Spleen (tissue), 13 donors: ENCODE measurements at places on chromosomes 16 and 17.
A peak's percentile ranks its signal among the peaks of the same experiment; 100 is the strongest.

DNA sequence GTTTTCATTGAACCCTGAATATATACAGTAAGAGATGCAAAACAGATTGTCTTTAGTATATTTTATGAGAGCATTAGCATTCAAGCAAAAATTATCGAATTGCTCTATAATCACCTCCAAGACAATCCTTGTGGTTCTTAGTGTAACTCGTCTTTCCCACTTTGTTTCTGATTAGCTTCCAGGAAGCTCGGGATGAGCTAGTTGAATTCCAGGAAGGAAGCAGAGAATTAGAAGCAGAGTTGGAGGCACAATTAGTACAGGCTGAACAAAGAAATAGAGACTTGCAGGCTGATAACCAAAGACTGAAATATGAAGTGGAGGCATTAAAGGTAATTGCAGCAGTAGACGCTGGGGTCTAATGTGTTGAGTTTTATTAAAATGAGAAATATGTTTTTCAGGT, 9.9 kb downstream of the NDEL1 start:
- no peak for DNase-seq

DNA sequence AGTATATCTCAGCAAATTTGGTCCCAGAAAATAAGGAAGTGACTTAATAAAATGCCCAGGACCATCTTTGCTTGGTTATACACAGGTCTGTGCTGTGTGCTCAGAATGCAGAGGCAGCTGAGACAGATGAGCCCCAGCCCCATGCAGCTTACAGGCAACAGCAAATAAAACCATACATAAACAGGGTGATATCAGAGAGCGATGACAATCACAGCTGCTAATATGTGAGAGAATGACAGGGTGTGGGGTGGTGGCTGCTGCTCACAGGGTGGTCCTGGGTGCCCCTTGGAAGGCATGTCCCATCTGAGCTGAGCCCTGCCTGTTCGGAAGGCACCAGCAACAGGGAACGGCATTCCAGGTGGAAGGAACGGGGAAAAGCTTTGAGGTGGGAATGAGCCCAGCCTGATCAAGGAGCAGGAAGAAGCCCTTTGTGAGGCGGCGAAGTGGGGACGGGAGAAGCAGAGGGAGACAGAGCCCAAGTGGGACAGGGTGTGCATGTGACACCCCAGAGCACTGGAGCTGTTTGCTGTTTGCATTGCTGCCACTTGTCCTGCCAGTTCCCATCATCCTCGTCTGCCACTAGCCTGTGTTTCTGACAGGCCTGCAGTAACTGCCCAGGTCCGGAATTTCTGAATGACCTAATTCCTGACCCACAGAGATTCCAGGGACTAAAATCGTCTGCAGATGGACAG, 150.5 kb downstream of the KATNIP start:
- DNase-seq, result peak; percentile 36

DNA sequence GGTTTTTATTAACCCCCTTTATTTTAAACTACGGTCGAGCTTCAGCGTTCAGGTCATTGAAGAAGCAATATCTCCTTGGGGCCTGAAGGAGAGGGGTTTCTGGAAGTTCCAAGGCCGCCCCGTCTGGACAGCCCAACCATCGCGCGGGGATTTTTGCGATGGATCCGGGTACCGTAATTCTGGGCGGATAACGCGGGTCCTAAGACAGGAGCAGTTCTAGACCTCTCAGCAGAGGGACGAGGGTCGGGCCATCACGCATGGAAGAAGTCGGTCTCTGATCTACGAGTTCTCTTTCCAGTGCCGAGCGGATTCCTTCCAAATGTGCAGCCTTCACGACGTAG, 3.6 kb downstream of the BORCS6 start:
- no peak for DNase-seq

DNA sequence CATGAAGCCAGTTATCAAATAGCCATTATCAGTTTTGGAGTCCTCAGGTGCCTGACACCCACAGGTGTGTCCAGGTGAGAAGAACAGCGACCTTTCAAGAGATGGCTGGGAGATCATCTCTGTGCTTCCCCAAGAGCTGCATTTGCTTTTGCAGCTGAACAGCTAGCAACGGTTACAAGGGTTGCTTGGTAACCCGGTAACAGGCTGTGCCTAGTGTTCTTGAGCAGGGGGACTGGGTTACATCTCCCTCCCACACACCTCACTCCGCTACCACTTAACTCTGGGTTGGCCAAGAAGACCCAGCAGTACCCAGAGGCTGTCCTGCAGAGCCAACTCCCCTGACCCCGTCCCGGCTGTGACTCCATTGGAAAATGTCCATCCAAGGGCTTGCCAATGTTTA, 147.0 kb downstream of the SLC39A11 start:
- no peak for DNase-seq

DNA sequence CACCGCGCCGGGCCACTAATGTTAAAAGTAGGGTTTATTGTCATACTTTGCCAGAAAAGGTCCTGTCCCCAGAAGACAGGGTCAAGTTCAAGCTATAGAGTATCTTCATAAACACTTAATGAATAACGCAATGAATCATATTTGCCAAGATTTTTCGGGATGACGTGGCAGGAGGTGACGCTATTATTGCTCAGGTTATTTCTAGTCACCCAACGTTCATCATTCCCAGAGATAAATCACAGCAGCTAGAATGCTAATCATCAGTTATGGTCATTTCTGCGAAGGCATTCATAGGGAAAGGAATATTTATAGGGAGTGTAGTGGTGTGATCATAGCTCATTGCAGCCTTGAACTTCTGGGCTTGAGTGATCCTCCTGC, 2.0 kb downstream of the TMC5 start:
- DNase-seq, result no peak

GRCh38 chr17:2957631-2958286, 105.6 kb downstream of the OR1D5 start:
- peak; percentile 18 for DNase-seq

GRCh38 chr17:5120036-5120435, 4.2 kb downstream of the USP6 start:
- DNase-seq, result no peak

DNA sequence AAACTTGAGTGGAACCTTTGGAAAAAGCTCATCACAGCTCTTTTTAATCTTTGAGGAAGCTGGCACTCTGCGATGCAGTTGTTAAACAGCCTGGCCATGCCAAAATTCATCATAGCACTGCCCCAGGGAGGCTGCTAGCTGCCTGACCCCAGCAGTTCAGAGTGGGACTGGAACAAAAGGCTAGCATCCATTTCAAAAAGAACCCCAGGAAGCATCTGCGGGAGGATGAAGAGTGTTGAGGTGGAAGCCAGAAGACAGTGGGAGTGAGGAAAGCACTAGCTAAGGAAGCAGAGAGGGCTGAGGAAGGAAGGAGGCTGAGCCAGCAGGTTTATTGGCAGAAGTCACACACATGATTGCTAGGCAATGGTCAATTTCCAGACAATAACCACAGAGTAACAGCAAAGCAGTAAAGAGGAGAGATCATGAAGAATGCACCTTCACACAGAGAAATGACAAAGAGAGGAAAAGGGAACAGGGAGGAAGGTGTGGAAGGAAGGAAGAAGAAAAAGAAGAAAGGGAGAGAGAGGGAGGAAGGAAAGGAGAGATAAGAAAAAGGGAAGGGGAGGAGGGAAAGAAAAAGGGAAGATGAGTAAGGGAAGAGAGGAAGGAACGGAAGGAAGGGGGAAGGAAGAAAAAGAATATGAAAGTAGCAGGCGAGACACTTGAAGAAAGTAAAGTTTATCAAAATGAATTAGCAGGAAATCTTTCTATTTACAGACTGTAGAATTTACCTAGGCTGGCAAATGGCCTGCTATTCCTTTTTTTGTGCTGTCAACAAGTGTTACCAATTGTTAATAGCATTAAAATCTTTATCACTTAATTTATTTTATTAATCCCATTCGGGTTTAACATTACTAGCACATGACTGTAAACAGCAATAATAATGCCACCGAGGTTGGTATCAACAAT, 270.0 kb upstream of the PSMD7 start:
- no peak for DNase-seq

- DNase-seq, result no peak
These were observed 92.4 kb downstream of the DNAH9 start for GRCh38 chr17:11690681-11691080.

DNA sequence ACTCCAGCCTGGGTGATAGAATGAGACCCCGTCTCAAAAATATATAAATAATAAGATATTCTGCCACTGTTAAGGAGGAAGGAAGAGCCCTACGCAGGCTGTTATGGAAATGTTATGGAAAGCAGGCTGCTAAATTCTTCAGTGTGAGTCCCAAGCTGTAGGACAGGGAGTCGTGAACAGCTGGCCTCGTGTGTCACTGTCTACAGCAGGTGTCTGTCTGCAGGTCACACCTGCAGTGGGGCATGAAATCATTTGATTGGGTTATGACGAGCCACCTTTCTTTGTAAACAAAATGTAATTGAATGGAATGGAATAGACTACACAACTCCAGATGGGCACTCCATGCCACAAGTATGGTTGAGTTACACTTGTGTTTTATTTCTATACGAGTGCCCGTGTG, 15.6 kb upstream of the LITAF start:
- no peak for DNase-seq

- DNase-seq, result no peak
These were observed 13.6 kb downstream of the LGALS9 start for GRCh38 chr17:27644586-27644985.

- DNase-seq, result peak; percentile 90
These were observed 300.6 kb downstream of the SEC14L1 start for GRCh38 chr17:77441130-77441920.
